ENCODE measurements at places on chromosomes 12 and 14.

- DNase-seq = no peak
Observed at GRCh38 chr14:34354556-34354955, 107.5 kb downstream of the SPTSSA start.

- no peak for DNase-seq
Observed at GRCh38 chr14:104877806-104878550, 12.9 kb downstream of the CEP170B start.

DNA sequence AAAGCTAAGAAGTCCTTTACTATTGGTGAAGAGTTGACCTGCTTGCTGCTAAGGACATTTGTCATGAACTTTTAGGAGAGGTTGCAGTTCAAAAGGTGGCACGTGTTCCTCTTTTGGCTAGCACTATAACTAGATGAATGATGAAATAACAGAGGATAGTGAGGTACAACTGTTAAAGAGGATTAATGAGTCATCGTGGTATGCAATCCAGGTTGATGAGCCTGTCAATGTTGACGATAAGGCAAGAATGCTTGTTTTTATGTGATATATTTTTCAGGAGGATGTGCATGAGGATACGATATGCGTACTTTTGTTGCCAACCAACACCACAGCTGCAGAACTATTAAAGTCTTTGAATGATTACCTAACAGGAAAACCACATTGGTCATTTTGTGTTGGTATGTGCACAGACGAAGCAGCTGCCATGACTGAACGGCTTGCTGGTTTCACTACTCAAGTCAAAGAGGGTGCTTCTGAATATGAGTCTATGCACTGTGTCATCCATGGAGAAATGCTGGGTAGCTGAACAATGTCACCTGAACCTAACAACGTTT, 10.6 kb downstream of the CEP128 start:
- peak; percentile 93 for DNase-seq

DNA sequence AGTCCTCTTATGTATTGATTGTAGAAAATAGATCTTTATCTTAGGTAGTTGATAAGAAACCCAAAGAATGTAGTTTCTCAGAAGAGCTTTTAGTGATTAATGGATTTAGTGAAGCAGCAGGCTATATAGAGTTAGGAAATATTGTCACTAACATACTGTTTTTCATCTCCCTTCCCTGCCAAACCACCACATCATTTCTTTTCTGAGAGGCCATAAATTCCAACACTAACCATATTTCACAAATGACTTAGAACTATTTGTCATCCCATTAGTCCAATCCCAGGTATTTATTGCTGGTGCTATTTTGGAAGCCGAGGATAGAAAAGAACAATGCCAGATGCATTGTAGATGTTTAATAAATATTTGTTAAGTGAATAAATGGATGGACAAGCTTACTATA, 185.7 kb downstream of the KICS2 start:
- DNase-seq = no peak

GRCh38 chr14:68977718-68978171, 1.4 kb downstream of the ACTN1 start:
- DNase-seq = peak; percentile 48

- no peak for DNase-seq
Observed at GRCh38 chr12:71759941-71760340, 5.3 kb downstream of the RAB21 start.

- DNase-seq = no peak
Observed at GRCh38 chr12:21305661-21306060, 29.1 kb downstream of the SLCO1A2 start.

DNA sequence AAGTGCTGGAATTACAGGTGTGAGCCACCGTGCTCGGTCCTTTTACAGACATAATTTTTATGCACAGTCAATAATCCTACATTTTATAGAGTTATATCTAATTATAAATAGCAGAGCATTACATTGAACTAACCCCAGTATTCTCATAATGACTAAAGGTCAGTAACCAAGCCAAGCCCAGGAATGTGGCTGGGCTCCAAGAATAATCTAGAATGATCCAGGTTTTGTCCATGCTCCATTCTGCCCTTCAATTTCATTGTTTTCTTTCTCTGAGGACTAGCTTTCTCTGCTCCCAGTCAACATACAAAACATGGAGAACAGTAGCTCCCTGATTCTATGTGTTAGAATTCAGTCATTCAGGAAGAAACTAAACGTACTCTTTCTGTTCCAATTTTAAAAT, 92.1 kb upstream of the KRR1 start:
- no peak for DNase-seq

- DNase-seq = no peak
Observed at GRCh38 chr14:75803765-75804164, 142.7 kb downstream of the TTLL5 start.

DNA sequence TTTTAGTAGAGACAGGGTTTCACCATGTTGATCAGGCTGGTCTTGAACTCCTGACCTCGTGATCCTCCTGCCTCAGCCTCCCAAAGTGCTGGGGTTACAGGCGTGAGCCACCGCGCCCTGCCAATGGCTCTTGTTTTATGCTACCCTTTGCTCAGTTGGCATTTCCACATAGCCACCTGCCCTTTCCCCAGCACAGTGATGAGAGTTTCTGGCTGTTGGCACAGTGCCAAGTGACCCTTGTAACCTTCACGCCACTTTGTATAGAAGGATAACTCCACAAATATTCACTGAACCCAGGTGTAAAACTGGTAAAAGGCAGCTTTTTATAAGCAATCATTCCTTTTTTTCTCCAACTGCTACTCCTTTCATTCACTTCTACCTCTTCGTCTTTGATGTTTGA, 18.5 kb upstream of the CCDC175 start:
- no peak for DNase-seq

DNA sequence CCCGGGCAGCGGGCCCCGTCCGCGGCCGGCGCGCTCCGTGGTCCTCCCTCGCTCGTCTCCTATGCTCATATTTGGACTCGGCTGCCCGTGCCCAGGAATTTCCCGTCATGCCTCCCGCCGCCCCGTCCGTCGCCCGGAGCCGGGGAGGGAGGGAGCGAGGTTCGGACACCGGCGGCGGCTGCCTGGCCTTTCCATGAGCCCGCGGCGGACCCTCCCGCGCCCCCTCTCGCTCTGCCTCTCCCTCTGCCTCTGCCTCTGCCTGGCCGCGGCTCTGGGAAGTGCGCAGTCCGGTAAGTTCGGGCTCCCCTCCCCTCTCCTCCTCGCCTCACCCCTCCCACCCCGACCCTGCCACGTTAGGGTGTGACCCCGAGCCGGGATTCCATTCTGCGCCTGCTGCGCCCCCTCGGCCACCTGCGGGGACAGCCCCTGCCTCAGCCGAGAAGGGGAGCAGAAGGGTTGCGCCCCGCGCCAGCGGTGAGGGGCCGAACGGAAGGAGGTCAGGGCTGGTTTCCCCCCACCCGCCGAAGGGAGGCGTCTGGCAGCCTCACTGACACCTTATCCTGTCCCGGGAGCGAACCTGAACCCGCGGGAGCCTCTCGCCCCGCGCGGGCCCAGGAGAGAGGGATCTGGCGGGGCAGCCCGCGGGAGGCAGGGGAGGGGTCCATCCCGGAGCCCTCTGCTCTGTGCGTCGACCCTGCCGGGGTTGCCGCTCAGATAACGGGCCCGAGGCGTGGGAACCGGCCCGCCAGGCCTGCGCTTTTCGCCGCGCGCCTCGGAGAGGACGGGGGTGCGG, at the start of gene MSRB3:
Gene MSRB3, plus strand, starts transcription at position 108 of the 793 bp plus-strand sequence. CDS start 29,897 bp downstream, outside the sequence.
- no peak for DNase-seq

Measured in GF-D8 (cell line).